ENCODE measurements at places on chromosomes 3 and 15.

- DNase-seq, result no peak
Observed at GRCh38 chr15:64687688-64688087, 87.7 kb downstream of the RBPMS2 start.

GRCh38 chr3:72395776-72396311 lies 452.4 kb downstream of the SHQ1 start:
- peak; percentile 13 for DNase-seq

GRCh38 chr3:136074546-136075170 lies 109.1 kb downstream of the PPP2R3A start:
- no peak for DNase-seq

DNA sequence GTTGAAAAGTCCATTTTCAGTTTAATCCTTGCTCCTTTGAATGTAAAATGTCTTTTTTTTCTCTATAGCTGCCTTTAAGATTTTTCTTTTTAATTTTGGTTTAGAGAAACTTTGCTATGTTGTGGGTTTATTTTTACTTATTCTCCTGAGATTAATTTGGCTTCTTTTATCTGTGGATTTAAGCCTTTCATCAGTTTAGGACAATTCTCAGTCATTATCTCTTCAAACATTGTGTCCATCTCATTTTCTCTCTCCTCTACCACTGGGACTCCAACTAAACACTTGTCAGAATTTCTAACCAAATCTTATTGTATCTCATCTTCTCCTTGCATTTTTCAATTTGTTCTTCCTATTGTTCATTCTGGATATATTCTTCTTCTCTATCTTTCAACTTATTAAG lies 12.4 kb upstream of the ITGA11 start:
- no peak for DNase-seq

DNA sequence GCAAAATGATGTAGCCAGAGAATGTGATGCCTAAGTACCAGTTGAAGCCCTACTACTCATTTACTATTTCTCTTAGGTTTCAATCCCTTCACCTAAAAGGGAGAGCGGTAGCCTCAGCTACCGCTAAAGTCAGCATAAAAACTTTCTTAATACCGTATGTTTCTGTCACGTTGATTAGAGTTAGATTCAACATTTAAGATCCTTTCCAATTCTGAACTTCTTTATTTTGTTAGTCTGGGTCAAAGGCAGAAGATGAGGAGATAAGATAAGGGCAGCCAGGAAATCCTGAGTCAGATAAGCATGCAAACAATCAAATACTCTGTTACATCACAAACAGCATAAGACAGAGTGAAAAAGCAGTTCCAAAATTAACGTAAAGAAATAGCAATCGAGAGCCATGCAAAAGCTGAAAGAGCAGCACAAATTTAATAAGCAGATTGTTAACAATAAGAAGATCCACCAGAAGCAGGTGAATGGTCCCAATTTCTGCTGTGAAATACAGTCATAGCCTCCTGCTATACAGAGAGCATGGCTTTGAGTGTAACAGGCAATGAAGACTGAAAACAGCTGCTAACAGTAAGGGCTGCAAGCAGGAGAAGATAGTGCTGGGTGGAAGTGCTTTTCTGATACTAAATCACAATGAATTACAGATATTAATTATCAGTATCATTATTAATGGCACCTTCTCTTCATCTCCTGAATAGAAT lies 3.0 kb downstream of the TMEM207 start:
- DNase-seq, result no peak

- no peak for DNase-seq
Observed at GRCh38 chr15:90991587-90992285, 2.6 kb downstream of the PRC1 start.

- no peak for DNase-seq
Observed at GRCh38 chr3:67018105-67018788, 20.1 kb downstream of the KBTBD8 start.

DNA sequence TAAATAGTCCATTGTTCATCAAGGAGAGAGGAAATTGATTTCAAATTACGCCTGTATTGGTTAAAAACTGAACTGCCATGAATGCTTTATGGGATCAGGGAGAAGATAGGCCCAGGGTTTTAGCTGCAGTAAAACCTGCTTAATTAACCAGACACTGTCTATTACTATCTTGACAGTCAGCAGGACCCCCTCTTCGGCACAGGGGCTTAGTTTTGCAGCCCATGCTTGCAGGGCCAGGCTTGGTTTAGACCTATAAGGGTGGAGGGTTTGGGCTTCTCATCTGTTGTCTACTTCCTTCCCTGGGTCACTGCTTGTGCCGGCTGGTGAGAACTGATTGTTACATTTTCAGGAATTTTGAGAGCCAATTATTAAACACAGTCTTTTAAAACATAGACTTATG lies 41.1 kb downstream of the PTPRG start:
- no peak for DNase-seq

DNA sequence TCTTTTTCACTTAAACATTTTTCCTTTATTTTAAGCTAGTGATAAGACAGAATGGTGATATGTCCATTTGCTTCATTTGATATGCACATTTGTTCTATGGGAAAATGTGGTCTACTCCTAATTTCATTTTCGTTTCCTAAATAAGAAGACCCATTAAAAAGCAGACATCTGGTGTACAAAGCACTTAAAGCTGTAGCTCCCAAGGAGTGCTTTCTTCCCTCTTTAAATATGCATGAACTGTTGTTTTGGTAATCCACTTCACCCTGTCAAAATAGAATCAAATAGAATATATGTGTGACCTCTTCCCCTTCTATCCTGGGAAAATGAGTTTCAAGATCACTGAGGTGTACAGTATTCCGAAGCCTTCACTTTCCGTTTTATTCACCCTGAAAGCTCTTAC lies 182.8 kb downstream of the ROBO2 start:
- no peak for DNase-seq

DNA sequence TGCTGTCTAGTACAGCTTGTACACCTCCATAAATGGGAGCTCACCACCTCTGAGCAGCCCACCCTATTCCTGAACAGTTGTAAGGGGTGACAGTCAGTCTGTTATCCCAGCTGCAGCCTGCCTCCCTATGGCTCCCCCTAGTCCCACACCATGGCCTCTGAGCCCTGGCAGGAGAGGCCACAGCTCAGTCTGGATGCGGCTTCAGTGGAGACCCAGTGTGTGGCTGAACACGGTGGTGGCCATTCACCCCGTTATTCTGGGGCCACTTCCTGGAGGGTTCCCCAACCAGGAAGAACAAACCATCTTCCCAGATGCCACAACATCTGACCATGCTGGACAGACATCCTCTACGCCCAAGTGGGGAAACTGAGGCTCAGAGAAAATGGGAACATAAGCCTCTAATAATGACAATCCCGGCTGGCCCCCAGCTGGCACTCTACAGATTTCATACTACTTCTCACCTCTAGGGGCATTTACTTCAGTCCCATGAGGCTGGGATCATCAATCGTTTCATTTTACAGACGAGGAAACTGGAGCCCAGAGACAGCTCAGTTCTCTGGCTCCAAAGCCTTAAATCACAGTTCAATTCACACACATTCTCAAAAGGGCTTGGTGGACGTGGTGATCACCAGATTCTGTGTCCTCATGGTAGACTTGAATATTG lies 9.2 kb upstream of the GRIP2 start:
- DNase-seq, result no peak

- DNase-seq, result no peak
Observed at GRCh38 chr3:133753779-133754164, 7.6 kb downstream of the TF start.

DNA sequence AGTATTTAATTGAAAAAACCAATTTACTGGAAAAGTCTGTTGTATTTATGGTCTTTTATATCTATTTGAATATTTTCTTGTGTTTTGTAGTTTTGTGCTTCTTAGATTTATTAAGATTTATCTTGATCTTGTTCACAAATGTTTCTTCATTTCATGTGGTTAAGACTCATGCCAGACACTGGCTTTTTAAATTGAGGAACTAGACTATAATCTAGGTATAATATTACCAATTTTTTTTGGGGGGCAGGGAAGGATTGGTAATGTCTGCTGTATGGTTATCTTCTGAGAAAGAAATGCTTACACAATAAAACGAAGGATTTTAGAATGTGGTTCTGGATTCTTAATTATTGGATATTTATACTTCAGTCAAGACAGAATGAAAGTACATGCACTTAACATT lies 24.9 kb downstream of the AP4E1 start:
- no peak for DNase-seq

DNA sequence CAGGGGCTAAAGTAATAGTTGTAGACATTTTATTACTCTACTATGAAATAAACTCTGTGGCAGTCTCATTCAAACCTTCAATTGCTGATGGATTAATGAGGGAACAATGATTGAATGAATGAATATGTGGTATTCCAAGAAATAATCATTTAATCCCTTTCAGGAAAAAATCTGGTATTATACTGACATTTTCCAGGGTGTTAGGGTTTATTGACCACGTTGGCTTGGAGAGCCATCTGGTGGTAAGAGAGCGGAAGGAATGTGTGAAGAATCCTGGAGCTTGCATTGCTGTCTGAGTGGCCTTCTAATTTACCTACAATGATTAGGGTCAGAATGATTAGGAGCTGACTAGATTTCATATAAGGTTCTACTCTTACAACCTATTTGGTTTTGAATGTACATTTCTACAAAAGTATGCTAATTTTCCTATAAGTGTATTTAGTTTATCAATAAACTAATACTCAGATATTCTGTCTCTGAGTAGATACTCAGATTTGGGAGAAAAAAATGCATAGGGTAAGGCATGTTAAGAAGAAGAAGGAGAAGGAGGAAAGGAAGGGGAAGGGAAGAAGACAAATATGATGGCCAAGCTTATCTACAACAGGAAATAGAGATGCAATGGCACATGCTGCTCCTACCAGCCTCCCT lies 249.9 kb downstream of the ROBO1 start:
- DNase-seq, result peak; percentile 15

DNA sequence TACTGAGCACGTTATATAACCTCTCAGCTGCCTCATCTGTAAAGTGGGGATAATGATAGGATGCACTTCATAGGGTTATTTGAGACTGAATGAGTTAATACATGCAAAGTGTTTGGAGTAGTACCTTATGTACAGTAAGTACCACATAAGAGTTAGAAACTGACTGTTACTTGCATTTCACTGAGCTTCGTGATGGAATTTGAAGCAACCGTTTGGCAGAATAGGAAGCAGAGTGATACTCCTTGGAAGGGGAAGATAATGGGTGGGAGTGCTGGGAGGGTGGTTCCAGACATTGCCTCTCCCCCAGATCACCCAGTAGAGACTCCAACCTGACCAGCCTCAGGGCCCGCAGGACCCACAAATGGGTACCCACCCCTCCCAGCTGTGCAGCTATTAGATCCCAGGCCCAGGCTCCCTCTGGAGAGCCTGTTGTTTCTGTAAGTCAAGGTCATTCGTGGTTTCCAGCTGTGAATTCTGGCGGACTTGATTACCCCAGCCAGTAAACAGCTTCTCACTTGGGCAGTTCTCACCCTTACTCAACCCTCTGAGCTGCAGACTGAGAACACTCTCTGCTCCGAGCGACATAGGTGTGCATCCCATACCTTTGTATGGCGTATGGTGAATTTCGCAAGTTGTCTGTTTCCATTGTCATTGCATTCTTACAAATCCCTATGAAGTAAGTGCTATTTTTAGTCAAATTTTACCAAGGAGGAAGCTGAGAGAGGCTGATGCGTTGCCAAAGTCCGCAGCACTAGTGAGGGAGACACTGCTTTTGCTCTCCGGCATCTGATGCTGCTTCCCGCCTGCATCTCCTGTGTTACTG lies 11.1 kb downstream of the ALPK3 start:
- DNase-seq, result no peak

- DNase-seq, result no peak
Observed at GRCh38 chr3:35871009-35871408, 231.7 kb downstream of the ARPP21 start.

DNA sequence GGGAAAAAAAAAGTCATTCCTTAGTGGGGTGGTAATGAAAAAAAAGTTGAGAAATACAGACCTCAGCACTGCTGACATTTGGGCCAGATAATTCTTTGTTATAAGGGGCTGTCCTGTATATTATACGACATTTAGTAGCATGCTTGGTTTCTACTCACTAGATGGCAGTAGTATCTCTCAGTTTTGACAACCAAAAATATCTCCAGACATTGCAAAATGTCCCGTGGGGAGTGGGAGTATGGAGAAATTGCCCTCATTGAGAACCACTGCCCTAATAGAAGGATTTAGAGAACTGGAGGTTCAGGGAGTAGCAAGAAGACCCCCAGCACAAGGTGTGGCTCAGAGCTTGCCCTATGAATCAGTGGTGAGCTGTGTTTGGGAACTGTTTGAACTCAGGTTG lies 28.6 kb upstream of the TEX264 start:
- DNase-seq, result peak; percentile 10

DNA sequence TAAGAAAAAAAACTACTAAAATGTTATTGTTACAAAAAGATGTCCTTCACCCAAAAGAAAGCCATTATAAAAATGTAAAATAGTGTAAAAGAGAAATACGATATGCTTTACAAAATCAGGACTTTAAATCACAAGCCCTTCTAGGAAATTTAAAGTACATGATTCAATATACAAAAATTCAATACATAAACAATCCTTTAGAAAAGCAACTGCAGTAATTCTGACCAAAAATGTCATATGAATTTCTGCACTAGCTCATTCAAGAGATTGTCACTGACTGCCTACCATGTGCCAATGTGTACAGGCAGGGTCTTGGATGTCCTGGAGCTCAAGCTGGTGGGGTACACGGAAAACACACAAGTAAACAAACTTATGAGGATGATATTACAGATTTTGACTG lies 2.5 kb downstream of the MORC1 start:
- DNase-seq, result peak; percentile 23

DNA sequence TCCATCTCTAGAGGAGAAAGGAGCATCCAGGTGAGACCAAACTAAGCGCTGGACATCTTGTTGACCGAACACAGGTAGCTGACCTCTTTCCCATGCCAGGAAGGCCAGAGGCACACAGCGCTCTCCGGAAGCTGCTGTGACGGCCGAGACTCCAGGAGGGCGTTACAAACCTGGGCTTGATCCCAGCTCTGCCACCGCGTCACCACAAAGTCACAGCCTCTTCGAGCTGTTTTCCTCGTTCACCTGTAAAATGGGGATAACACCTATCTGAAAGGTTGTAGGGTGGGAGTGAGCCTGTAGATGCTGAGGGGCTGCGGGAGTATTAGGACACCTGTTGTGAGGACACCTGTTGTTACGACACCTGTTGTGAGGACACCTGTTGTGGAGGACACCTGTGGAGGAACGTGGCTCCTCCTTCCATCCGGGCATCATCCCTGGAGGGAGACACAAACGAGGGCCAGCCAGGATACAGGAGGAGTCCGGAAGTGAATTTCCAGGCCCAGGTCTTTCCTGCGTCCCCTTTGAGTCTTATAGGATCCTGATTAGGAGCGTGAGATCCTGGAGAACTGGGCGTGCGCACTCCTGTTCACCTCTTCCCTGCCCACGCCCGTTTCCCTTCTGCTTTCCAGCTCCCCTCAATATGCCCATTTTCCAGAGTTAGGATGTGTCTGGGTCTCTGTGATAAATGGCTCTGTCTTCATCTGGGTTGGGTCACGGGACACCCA lies 2.3 kb upstream of the MUC4 start:
- DNase-seq, result no peak

- DNase-seq, result peak; percentile 25
Observed at GRCh38 chr3:98777801-98778220, 14.7 kb downstream of the ST3GAL6 start.

DNA sequence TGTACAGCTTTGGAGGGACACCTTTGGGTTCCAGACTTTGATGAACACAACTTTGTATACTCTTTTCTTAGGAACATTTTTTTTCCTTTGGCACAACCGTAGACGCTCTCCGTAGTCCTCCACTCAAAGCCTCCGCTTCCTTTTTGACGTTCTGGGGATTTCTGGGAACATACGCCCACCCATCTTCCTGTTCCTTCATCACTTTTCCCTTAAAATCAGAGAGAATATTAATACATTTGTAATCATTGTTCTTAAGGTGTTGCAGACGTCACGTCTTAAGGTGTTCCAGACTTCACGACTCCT lies 405 bp upstream of the SPG21 start:
- DNase-seq, result no peak

- DNase-seq, result no peak
Observed at GRCh38 chr15:32132859-32133258, 102.5 kb downstream of the CHRNA7 start.
